ENCODE measurements at places on chromosomes 4 and X.

DNA sequence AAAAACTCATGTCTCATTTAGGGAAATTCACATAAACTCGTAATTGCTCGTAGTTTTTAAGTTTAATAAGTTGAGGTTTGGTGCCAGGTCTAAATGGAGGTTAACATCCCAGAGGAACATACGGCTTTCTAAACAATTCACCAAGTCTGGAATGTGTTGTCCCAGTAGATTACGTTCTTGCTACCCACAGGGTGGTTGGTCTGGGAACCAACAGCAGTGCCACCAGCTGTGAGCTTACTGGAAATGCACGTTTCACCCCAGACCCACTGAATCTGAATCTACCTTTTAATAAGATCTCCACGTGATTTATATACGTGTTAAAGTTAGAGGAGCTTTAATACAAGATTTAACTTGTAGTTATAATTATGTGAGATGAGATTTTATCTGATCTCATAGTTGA, 134.3 kb downstream of the BMPR1B start:
- DNase-seq: no peak

DNA sequence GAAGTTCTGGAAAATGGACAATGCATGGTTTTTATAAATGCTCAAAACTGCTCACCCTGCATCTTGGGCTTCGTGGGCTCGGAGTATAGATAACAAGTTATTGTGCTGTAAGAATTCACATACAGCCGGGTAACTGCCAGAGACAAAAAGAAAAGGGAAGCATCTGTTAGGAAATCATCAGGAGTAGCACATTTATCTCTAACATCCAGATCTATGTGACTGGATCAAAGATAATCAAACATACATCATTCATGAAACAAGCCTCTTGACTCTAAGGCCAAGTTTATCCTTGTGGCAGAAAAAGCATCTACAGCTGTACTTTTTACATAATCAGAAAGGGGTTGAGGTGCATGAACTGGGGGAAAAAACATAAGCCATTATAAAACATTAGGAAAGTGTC, 264.2 kb downstream of the PPP3CA start:
- no peak for DNase-seq

- DNase-seq: no peak
Observed at GRCh38 chr4:68736813-68737212, 66.4 kb upstream of the UGT2B15 start.

DNA sequence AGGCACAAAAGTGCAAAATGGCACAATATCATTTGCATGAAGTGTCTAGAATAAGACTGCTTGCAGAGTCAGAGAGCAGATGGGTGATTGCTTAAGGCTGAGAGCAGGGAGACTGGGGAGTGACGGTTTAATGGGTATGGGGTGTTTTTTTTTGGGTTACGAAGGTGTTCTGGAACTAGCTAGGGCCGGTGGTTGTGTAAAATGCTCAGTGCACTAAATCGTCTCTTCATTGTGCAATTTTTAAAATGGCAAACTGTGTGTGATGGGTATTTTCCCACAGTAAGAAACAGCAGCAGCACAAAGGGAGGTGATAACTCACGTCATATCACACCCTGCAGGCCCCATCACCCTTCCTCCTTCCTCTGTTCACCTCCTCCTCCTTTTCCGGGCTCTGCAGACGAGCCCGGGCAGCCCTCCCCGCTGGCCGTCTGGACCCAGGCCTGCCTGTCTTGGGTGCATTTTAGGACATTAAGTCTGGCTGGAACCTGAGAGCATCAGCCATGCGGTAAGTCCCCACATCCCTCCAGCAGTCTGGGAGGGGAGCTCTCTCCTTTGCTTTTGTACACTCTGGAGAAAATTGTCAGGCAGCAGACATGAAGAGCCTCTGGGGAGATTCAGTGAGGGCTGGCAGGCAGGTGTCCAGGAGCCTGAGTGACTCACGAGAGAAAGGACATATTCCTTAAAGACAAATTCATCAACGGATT, 42.7 kb downstream of the ASMT start:
- no peak for DNase-seq

- DNase-seq: no peak
Observed at GRCh38 chr4:144208074-144208473, 67.6 kb upstream of the GYPA start.

DNA sequence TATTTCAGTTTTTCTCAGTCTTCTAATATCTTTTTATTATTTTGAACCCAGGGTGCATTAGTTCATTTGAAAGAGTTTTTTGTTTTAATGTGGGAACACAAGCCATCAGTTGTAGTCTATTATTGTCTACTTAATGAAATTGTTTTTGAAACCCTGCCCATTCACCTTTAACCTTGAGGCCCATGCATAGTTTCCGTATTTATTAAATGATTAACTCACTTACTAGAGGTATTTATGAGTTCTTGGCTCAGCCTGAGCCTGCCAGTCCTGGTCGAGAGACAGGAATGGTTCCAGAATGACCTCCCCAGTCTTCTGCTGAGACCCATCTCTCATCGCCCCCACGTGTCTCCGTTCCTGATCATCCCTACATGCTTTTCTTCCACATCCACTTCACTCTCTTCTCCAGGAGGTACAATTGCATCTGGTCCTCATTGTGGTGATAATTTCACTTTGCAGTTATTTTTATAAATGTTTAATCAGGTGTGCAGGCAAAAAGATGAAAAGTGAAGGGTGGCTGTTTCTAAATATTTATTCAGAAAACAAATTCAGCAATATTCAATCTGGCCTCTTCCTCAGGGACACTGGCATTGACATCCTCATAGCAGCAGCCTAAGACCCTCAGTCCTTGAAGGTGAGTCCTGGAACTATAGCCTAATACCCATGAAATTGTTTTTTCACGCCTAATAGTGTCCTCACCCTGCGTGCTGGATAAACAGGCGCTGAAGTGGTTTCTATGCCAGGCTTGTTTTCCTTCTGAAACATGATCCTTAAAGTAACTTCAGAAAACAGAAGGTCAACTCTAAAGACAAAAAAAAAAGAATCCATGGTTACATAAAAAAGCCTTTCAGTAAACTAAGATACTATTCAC, 112.8 kb downstream of the KDR start:
- DNase-seq: peak; percentile 17

GRCh38 chrX:5916945-5917344, 311.7 kb downstream of the NLGN4X start:
- DNase-seq: no peak

DNA sequence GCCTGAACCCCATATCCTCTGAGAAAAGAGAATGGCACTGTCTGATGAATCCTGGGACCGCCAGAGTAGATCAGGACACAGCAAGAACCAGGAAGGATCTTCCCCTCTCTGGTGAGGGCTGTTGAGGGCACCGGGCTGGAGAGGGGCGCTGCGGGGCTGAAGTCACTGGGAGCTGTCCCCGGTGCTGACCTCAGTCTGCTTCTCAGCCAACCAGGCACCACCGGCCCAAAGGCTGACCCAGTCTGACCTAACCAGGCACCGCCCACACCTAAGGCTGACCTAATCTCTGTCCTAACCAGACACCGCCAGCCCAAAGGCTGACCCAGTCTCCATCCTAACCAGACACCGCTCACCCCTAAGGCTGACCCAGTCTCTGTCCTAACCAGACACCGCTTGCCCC, 82.8 kb downstream of the CPZ start:
- DNase-seq: no peak

GRCh38 chrX:139002319-139002718, 290.8 kb upstream of the FGF13 start:
- DNase-seq: no peak

DNA sequence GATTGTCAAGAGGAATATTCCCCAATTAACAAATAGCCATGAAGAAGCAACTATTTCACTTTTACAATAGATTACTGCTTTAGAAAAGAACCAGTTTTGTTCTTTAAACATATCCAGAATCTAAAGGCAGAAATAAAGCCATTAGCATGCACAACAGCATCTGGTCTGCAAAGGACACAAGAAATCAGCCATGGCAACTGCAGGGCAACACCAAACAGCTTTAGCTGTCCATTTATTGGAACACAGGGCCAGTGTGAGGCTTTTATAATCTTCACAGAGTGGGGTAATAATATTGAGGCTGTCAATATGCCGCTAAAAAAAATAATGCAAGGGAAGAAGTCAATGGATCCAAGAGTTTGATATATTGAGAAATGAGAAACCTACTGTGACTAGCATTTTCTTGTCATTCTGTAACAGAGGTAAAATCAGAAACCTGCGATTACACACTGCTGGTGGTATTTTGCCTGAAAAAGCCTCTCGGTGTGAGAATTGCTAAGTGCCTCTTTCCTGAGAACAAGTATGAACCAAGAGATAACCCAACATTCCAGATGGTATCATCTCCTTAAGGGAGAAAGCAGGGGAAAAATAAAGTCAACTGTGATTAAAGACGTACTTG, 2.7 kb upstream of the BANK1 start:
- no peak for DNase-seq

DNA sequence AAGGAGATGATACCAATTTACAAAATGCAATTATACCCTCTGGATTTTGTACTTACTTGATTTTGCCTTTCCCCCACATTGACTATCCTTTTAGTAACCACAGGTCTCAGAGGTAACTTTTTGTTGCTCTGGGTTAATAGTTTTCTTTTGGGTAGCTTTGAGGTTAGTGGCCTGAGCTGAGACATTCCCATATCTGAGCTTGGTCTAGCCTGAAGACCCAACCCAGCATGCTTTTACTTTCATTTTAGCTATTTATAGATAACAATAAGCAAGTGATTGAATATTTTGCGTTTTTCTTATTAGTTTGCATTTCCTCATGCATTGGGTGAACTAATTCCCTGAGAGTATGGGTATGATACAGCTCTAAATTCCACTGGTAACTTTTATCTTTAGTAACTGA, 11.8 kb downstream of the HTN1 start:
- DNase-seq: no peak

DNA sequence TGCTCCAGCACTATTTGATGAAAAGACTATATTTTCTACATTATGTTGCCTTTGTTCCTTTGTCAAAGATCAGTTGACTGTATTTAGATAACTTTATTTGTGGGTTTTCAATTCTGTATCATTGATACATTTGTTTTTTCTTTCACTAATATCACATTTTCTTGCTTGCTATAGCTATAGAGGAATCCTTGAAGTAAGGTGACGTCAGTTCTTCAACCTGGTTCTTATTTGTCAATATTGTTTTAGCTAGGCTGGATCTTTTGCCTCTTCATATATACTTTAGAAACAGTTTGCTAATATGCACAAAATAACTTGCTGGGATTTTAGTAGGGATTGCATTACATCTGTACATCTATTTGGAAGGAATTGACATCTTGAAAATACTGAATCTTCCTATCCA, 21.0 kb downstream of the TECRL start:
- no peak for DNase-seq

GRCh38 chrX:153443476-153444332, 2.2 kb downstream of the TREX2 start:
- no peak for DNase-seq

DNA sequence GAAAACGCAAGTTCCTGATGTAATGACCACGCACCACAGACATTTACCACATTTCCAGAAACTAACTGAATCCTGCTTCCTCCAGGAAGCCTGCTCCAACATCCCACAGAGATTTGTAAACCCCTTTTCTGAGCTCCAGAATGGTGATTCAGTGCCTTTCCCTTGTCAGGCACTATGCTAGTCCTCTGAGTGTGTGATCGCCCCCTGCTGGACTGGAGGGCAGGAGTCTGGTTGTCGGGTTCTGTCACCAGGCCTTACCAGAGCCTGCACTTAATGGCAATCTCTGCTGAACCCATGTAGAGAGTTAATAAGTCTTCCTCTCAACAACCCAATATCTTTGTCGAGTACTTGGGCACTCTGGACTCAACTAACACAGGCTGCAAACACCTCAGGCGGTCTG, 14.5 kb upstream of the KDM5C start:
- DNase-seq: no peak

DNA sequence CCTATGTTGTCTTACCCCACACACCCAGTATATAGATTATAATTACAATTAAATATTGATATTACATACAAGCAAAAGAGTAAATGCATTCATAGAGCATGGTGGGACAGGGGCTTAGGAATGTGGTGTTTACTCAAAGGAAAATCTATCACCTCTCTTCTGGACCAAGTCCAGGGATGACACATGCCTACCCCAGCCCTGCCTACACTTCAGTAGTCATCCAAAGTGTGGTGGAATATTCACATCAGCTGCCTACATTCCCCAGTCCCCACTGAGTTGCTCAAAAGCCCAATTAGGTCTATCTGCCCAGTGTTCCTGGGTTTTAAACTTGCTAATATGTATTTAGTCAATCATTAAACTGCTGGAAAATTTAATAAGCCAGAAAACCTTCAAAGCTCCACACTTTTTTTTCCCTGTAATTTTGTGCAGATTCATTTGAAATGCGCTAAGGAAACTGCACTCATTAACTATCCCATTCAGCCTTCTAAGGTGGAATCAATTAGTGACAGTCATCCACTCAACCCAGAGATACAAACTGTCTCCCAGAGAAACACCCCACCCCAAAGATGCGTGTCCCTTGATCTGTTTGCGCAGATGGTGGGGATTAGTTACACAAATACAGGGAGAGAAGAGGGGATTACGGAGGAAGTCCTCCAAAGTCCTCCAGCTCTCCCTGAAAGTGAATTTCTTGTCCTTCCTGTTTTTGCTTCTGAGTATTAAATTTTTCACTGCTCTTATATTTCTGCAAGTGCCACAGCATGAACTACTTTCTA, 91.7 kb upstream of the KDR start:
- DNase-seq: no peak
